Stimulated activated CD8-positive, alpha-beta memory T cell treated with anti-CD3 and anti-CD28 coated beads, Interleukin-15, amount 100 ng/mL, for 24 hours (primary cell): ENCODE measurements at places on chromosomes 12 and 14.

GRCh38 chr14:99158150-99158549 is 113.8 kb downstream of the BCL11B start:
- DNase-seq: no peak

- DNase-seq: no peak
Measured at GRCh38 chr14:99318959-99319295, 46.9 kb upstream of the BCL11B start.

DNA sequence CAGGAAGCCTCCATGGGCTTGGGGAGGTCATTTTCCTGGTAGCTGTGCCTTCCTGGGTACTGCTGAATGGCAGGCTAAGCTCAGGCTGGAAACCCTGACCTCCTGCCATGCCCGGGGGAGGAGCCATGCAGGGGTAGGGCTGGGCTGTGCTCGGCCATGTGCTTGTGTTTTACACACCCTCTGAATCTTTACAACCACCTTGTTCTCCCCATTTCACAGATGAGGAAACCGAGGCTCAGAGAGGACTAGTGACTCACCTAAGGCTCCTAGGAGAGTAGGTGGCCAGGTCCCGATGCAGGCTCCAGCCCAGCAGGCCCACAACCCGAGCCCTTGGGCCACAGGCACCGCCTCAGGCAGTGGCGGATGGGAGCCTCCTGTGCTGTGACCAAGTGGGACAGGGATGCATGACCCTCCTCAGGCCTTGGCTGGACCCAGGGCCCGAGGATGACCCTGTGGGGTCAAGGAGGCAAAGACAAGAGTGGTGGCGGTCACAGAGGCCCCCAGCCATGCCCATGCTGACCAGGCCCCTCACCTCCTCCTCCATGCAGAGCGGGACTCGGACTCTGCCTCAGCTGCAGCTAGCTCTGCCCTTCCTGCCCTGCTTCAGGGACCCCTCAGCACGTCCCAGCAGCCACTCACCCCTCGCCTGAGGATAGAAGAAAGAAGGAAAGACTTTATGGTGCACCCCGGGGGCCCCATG is 136.1 kb downstream of the CALM1 start:
- no peak for DNase-seq

DNA sequence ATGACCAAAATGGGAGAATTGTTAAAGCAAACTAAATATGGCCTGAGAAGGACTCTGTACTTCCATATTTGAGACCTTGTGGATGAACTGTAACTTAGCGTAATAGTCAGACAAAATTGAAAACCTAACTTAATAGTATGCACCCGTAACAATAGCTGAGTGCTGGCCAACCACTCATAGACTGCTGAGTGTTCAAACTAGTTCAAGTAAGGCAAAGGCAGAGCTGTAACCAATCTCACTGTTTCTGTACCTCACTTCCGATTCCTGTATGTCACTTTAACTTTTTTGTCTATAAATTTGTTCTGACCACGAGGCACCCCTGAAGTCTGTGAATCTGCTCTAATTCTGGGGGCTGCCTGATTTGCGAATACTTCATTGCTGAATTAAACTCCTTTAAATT is 27.0 kb upstream of the OS9 start:
- no peak for DNase-seq

DNA sequence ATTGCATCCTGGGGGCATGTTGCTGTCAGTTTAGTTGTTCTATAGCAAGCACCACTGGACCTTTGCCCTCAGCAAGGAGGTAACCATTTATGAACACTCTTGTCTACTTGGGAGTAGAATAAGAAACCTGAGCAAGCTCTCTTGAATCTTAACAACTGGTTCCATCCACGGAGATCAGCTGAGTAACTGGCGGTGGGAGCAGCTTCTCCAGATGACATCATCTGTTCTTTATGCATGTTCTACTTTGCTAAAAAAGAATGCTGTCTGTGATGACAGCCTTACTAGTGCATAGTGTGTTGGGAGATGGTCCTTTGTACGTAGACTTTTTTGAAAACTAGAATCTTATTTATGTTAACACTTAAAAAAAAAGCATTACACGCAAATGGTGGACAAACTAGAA is 17.7 kb downstream of the SLC4A8 start:
- no peak for DNase-seq

DNA sequence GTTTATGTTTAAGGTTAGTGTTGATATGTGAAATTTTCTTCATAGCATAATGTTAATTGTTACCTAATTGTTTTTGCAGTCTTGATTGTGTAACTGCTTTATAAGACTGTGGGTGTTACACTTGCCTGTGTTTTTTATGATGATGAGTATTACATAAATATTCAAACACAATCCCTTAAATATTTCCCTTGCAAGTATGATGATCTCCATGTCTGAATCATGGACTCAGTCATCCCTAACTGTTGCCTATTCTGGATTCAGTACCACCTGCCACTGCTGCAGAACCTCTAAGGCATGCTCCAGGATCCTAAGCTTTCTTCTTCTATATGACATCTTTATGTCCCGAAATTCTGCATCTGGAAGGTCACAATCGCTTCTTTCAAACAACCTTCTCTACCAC is 246.3 kb upstream of the CLEC14A start:
- no peak for DNase-seq

DNA sequence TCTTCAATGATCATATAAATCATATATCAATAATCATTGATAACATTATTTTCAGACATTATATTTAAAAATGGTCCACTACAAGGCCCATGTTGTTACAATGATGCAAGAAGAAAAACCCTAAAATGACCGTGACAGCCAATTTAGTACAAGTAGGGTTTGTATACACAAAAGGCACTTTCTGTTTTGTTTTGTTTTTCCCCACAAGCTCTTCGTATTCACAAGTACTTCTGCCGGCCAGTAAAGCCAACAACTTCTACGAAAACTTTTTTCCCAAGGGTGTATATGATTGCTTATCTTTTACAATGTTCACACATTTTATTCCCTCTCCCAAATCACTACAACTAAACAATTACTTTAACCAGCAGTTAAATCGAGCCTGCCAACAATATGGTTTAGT is 9.6 kb downstream of the PTPRB start:
- DNase-seq: no peak

- no peak for DNase-seq
Measured at GRCh38 chr12:72144553-72144952, 127.6 kb upstream of the TRHDE start.

GRCh38 chr12:52628841-52629240 is 10.5 kb upstream of the KRT73 start:
- DNase-seq: no peak

- no peak for DNase-seq
Measured at GRCh38 chr12:32881107-32881506, 15.5 kb downstream of the PKP2 start.

DNA sequence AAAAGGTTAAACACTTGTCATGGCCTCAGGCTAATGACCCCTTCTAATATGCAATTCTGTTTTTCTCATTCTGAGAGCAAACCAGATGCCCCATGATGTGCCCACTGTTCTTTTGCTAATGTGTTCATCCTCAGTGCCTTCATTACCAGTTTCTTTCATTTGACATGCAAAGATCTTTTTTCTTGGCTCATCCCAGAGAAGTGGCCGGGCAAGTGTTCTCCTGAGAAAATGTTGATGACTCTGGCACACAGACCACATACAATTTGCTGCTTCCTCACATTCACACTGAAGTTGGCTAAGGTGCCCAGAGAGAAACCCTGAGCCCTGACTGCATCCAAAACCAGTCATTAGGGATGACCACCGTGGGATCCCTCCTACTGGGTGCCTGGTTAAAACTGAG is 833.3 kb downstream of the DIO2 start:
- no peak for DNase-seq

DNA sequence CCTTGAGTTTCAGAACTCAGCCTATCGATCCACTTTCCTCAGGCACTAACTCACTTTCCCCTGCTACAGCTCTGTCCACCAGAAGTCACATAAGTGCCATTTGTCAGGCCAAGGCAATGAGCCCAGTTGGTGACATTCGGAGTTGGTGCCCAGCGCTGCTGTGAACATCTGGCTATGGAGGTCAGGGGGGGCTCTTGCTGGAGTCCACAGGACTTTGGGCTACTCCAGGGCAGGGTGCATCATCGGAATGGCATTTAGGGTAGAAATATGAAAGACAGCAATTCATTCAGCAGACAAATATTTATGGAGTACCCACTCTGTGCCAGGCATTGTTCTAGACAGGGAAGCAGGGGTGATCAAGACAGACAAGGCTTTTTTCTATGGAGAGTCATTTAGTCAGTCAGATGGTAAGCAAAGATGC is 1.5 kb upstream of the PPP1CC start:
- no peak for DNase-seq

DNA sequence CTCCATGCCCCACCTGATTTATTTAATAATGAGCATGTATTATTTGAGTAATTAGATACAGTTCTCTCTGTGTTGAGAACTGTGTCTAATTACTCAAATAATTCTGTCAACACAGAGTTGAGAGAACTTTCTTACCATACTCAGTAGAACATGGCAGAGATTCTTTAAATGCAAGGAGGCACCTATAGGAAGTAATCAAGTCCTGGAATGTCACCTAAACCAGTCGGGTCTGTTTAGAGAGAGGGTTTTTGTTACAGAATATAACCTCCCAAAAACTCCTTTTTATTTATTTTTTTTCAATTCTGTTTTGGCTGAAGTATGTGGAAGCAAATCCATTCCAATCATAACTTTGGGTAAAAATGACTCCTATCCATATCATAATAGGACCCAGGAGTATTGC is 37.5 kb upstream of the CIT start:
- no peak for DNase-seq

- DNase-seq: no peak
Measured at GRCh38 chr12:65699251-65699650, 125.0 kb upstream of the HMGA2 start.

DNA sequence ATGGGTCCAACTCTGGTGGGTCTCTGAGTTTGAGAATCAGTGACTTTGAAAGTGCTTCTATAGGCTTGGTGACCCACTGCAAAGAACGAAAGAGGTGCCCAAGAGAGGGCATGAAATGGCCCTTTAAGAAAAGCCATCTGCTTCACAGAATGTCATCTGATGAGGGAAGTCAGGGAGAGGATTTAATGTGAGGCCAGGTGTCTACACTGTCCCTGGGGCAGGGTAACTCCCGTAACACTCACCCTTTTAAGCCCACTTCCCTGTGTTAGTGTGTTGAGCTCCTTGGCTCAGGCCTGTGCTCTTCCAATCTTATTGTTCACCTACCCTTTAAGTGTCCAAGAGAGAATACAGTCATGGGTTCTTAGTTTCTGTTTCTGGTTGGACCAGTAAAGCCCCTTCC is 16.4 kb upstream of the SRSF5 start:
- DNase-seq: no peak

DNA sequence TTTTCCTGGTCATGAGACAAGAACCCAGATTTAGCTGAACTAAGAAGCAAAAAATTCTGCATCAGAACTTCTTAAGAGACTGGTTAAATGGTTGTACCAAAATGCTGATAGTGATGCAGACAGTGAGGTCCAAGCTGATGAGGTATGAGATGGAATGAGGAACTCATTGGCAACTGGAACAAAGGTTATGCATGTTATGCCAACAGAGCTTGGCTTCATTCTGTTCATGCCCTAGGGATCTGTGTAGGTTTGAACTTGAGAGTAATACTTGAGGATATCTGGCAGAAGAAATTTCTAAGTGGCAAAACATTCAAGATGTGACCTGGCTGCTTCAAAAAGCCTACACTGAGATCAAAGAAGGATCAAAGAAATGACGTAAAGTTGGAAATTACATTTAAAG is 398.0 kb downstream of the FSCB start:
- DNase-seq: no peak

DNA sequence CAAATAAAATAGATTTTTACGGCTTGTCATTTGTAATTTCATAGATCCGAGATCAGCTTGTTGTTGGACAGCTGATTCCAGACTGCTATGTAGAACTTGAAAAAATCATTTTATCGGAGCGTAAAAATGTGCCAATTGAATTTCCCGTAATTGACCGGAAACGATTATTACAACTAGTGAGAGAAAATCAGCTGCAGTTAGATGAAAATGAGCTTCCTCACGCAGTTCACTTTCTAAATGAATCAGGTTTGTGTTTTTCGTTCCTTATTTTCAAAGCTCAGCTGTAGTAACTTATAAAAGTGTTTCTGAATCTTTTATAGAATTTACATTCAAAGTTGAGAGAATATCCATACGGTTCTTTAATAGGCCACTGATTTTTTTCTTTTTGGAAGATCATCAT is 89.1 kb downstream of the LRRK2 start:
- DNase-seq: no peak

- no peak for DNase-seq
Measured at GRCh38 chr14:99603471-99604277, at the start of gene CCDC85C. Gene CCDC85C, minus strand, starts transcription at chr14:99604207. Its CDS starts 248 bp downstream, at chr14:99603959.

GRCh38 chr14:64337888-64338615 is 43.9 kb upstream of the ESR2 start:
- DNase-seq: no peak

- DNase-seq: no peak
Measured at GRCh38 chr14:64364907-64365306, 23.2 kb upstream of the MTHFD1 start.

DNA sequence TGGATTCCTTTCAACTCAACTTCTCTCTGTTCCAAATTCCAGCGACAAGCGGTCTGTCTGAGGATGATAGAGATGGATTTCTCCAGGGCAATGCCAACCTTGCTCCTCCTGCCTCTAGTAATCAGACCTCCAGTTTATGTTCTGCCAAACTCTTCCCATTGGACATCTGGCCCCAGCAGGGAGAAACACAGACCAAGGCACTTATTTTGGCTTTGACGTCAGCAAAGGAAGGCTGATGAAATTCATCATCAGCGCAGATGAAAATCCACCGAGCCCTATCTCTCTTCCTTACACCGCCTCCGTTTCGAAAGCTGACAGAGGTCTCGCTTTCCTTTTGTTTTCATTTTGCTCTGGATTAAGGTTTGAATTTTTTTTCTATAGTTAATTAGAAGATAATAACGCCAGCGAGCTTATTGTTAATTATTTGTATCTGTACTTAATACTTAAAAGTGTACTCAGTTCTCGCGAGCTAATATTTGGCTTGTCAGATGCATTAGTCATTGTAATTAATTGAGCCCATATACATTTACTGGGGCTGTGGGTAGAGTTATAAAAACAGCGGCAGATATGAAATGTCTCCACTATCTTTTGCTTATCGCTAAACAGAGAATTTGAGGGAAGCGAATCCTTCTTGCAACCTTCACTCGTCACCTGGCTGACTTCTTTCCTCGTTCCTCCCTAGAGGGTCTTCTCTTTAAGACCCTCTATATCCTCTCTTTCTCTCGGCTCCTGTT is 35.9 kb upstream of the MED13L start:
- no peak for DNase-seq

DNA sequence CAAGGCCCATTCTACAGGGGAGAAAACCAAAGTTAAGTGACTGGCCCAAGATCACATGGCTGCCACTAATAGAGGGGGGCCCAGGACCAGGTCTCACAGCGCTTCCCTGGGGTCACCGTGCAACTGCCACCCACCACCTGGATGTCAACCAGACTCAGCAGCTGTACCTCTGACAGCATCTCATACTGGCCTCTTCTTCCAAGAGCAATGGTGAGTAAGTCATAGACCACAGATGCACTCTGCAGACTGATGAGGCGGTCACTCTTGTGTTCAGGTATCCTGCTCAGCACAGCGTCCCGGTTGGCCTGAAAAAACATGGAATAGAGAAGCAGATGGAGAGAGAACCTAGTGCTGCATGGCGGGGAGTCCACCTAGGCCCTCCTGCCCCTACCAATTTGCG is 139.9 kb downstream of the TTC7B start:
- no peak for DNase-seq

GRCh38 chr12:124603100-124603541 is 35.7 kb upstream of the NCOR2 start:
- DNase-seq: no peak
